Stimulated activated CD8-positive, alpha-beta memory T cell treated with anti-CD3 and anti-CD28 coated beads, Interleukin-2, amount 100 ng/mL, for 1 hour (primary cell): ENCODE measurements at places on chromosomes 5 and 9.

DNA sequence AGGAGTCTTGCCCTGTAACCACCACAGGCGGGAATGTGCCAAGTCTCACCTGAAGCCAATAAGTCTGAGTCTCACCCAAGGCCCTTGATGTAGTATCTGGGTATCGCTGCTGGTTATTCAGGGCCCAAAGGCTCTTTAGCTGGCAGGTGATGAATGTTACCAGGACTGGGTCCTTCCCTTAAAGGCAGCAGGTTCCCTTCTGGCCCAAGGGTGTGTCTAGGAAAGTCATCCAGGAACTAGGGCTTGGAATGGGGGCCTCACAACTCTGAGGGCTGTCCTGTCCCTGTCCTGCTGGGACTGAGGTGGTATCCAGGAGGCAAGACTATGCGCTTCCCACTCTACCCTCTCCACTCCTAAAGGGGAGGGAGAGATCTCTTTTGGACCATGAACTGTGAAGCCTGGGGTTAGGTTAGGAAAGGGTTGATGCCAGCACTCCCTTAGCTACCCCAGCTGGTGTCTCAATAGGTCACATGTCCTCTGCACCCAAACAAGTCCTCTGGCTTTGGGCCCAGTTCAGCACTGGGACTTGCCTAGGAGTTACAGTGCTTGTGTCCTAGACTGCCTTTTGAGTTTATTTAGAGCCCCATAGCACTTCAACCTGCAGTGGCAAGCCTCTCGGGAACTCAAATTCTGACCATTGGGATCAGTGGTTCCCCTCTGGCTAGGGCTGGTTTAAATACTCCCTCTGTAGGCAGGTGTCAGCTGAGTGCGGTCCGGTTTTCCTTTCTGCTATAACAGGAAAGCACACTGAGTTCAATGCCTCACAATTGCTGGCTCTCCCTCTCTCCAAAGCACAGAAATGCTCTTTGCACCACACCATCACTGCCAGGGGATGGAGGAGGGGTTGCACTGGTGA lies 22.5 kb upstream of the RANBP3L start:
- no peak for DNase-seq

- no peak for DNase-seq
Observed at GRCh38 chr5:56803894-56804293, 11.5 kb upstream of the MAP3K1 start.

DNA sequence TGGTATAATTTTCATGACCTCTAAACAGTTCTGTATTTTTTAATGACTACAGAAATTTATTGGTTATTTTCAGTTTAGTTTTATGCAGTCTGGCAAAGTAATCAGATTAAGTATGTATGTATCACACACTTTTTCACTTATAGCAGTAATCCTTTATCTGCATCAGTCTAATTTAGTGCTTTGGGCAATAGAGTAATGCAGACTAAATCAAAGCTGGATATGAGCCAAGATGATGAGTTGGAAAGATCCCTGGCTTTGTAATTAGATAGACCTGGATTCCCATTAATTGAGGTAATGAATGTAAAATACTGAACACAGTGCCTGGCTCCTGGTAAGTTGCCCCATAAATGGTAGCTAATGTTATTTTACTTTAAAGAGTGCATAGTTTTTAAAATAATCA lies 215.4 kb upstream of the TLX3 start:
- DNase-seq, result no peak

DNA sequence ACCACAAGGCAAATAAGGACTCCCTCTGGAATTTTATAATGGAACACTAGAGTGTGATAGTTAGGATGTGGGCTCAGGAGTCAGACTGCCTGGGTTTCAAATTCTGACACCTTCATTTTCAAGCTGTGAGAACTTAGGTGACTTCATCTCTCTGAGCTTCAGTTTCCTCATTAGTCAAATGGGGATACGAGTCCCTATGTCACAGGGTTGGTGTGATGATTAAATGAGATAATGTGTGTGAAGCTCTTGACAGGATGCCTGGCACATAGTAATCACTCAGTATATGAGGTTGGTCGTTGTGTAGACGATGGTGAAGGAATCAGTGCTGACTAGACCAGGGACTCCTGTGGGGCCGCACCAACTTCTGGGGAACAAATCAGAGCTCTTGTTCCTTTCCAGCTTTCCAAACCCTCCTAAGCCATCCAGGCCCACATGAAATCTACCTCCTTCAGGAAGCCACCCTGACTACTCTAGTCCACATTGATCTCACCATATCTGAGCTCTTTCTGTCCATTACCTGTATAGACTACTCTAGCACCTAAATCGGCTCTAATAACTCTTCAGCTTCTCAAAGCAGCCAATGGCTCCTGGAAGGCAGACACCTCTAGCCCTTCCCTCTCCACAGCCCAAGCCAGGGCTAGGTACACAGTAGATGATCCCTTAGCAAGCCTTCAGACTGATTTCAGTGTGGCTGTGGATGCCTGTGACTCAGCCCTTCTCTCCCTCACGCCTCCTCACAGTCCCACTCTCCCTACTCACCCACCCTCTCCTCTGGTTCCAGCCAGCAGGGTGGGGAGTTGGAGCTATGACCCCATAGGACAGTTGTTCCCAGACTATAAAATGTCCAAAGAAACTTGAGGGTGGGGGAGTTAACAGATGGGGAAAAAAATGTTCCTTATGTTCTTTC lies 2.5 kb upstream of the TCF7 start:
- DNase-seq, result no peak

- peak; percentile 47 for DNase-seq
Observed at GRCh38 chr5:170254056-170254455, 21.3 kb downstream of the C5orf58 start.

DNA sequence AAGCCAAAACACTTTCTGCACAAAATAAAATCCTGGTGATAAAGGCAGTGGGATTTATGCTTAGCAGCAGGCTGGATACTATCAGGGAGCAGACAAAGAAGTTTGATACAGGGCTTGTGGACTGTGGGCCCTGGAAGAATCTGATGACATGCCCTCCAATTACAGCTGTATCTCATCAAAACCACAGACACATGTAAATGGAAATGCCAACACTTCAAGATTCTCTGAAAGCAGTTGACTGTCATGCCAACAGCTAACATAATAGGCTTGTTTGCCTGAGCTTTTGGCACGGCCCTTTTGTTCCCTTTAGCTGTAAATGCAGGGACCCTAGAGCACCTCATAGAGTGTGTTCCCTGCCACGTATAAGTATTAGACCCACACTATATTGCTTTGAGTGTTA lies 114.4 kb downstream of the STK32A start:
- DNase-seq, result no peak

- DNase-seq, result no peak
Observed at GRCh38 chr5:156401804-156402203, 74.8 kb downstream of the SGCD start.

- DNase-seq, result no peak
Observed at GRCh38 chr5:111976705-111977435, 219.9 kb upstream of the NREP start.

GRCh38 chr9:29751226-29751625 lies 2177.9 kb upstream of the C9orf72 start:
- no peak for DNase-seq

- DNase-seq, result no peak
Observed at GRCh38 chr9:99303177-99303576, 81.1 kb downstream of the SEC61B start.

DNA sequence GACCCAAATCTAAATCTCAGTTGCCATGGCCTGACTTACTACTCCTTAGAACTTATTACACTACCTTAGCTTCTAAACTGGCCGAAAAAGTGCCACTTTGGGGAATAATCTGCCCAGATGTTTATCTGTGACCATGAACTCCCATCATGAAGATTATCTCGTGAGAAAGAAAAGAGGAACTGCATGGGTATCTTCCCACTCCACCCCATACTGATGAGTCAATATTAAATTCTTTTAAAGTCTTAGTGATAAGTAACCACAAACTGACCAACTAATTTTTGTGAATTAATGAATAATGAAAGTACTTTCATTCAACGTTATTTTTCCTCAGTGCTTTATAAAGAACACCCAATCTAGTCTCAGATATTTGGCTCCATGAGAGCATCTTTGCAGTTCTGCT lies 493.5 kb downstream of the EBF1 start:
- no peak for DNase-seq
